ENCODE measurements at places on chromosomes 5 and 9.

- no peak for DNase-seq
Observed at GRCh38 chr5:114237766-114238165, 124.1 kb upstream of the KCNN2 start.

DNA sequence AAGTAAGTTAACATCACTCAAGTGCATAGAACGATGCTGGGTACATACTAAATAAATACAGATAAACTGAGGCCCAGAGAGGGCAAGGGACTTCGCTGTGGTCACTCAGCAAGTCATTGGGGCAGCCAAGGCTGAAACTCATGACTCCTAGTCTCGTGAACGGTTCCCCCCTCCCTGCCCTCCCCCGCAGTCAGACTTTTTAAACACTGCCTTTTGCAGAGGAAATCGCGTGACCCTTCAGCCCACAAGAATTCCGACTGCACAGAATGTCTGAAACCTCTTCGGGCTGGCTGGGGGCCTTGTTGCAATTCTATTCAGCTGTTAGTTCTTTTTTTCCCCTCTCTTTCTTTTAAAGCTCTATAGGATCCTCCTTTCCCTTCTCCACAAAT lies 28.1 kb downstream of the NEK6 start:
- DNase-seq: peak; percentile 16

GRCh38 chr9:101618698-101619097 lies 23.9 kb upstream of the PPP3R2 start:
- no peak for DNase-seq

GRCh38 chr9:89309608-89310474 lies 1.2 kb upstream of the CKS2 start:
- DNase-seq: no peak

GRCh38 chr5:88674356-88675167 lies 208.4 kb downstream of the MEF2C start:
- no peak for DNase-seq

- no peak for DNase-seq
Observed at GRCh38 chr9:37486256-37486615, 488 bp downstream of the POLR1E start.

Data from stimulated activated CD4-positive, alpha-beta T cell treated with anti-CD3 and anti-CD28 coated beads, Interleukin-15, amount 100 ng/mL, for 1 hour (primary cell).